ENCODE measurements at places on chromosomes 4 and X.
A peak's percentile ranks its signal among the peaks of the same experiment; 100 is the strongest.

DNA sequence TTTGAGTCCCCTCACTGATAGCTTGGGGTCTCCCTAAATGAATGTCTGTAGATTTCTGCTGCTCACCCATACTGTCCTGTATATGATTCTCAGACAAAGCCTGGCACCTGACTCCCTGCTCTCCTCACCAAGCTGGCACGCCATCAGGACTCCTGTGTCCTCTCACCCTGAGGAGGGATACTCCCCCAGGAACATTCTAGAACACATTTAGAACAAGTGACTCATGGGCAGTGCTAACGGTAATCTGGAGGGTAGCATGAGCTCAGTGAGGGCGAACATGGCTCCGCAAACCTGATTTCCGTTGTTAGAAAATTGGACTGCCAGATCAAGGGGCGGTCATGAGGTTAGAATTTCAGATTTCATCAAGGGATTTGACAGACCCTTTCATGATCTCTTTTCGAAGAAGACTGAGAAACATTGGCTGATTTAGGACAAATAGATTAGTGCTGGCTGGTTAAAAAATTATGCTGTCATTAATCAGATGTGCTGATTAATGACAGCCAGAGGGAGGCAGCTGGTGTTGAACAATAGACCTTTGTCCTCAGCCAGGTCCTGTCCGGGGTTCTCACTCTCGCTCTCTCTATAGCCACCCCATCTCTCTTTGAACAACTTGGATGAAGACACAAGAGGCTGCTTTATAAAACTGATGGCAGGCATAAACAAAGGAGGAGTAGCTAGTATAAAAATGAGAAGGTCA lies 244.3 kb downstream of the PTTG2 start:
- no peak for DNase-seq

DNA sequence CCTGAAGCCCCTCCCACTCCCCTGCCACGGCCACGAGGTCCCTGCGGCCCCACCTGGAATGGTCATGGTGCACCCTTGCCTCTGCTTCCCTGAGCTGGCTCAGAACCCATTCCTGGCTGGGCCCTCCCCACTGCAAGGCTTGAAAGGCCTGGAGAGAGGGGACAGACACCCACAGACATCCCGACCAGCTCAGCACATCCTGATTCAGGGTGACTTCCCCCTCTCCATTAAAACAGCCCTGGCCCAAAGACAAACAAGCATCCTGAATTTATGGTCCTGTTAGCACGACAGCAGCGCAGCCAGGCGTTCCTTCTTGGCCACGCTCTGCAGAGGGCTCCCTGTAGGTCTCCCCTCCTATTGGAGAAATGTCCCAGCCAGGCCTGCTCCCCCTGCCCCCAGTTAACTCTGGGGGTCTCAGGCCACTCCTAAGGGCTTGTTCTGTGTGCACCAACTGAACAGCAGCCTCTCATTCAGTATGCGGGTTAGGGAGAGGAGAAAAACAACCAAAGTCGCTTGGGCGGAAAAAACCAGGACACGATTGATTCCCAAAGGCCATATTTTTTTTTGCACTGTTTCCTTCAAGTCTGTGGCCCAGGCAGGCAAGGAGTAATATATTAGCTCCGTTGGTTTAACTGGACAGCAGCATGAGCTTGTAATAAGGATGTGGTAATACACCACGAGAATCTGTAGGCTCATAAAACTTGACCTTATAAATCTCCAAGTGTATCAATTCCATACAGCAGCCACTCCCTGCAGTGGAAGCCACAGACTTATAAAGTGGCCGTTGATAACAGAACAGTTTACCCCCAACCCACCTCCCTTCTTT lies 106.7 kb upstream of the MSX1 start:
- DNase-seq = no peak

DNA sequence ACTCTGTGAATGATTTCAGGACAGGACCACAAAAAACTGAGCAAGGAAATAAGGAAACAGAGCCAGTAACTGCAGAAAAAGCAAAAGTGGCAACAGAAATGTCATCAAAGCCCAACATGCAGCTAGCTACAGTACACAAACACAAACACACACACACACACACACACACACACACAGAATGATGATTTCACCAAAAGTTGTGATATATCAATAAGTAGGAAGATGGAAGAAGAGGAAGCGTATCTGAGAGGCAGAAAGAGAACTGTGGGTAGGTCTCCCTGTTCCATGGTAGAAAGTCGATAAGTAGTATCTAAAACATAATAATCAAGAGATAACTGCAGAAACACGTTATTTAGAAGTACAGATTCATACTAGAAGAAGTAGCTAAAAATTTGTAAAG lies 148.3 kb downstream of the MGST2 start:
- DNase-seq = no peak

- no peak for DNase-seq
Observed at GRCh38 chr4:125390727-125391126, 76.0 kb downstream of the FAT4 start.

GRCh38 chr4:11614426-11614825 lies 185.7 kb upstream of the HS3ST1 start:
- no peak for DNase-seq

DNA sequence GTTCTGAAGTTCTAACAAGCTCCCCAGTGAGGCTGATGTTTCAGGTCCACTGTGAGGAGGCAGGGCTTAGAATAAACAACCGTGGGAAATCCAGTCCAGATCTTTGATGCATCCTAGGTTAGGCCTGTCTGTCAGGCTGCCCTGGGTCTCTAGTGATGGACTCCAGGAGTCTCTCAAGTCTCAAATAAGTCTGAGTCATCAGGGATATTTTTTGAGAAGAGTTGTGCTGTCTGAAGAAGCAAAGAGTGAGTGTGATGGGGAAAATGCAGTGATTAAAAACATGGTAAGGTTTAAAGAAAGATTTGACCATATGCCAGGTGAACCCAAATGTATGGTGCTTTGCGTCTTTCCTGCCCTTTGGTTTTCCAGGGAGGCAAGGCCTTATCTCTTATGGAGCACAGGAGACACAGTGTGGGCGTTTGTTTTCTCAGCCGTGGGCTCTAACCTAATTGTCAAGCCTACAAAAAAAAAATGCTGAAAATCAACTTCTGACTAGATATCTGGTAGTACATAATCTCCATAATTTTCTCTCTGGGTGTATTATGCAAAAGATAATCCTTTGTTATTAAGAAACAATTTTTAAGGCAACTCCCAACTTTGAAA lies 100.7 kb downstream of the PTTG2 start:
- no peak for DNase-seq

GRCh38 chrX:10486373-10486772 lies 134.0 kb downstream of the MID1 start:
- peak; percentile 50 for DNase-seq

DNA sequence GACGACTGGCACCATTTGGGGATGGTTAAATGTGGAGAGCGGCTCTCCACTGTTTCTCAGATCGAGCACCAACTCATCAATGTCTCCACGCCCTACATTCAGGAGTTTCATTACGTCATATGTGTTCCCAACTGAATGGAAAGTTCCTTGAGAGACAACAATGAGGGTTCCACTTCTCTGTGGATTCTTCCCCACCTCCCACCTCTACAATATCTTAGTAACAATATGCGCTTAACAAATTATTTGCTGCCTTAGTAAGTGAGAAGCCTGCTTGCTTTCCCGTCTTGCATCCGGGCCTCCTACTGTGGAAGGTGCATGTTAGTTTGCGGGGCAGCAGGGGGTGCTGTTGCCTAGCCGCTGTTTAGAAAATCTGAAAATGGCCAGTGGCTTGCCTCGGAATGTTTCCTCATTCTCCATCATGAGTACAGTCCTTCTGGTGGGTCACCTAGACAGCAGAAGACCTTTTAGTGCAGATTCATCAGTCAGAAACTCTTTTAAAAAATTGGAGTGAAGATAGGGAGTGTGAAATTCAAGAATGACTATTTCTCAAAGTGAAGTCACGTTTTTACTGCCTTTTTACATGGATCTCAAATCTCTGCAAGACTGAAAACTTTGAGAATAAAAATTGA lies 55.7 kb downstream of the PHOX2B start:
- DNase-seq = no peak

DNA sequence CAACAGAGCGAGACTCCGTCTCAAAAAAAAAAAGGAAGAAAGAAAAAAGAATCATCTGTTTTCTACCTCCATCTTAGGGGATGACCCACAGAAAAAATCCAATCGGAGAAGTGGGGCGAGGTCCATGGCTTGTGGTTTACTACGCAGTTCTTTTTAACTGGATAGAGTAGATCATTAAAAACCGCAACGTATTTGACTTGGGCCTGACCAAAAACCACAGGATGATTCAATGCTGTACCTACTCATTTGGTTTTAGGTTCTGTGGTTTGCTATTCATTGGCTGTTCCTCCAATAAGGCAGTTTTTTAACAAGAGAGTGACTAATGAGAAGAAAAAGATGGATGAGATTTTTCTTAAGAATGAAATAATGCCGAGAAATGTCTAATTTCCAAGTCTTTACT lies 83.7 kb downstream of the FREM3 start:
- peak; percentile 36 for DNase-seq

- no peak for DNase-seq
Observed at GRCh38 chr4:30605616-30606190, 114.5 kb upstream of the PCDH7 start.

- no peak for DNase-seq
Observed at GRCh38 chr4:55214172-55214571, 88.8 kb upstream of the KDR start.

- no peak for DNase-seq
Observed at GRCh38 chr4:77854431-77855111, 8.1 kb upstream of the MRPL1 start.

- no peak for DNase-seq
Observed at GRCh38 chr4:83262682-83263081, 21.9 kb downstream of the COQ2 start.

GRCh38 chr4:141121101-141121500 lies 12.2 kb downstream of the RNF150 start:
- no peak for DNase-seq

DNA sequence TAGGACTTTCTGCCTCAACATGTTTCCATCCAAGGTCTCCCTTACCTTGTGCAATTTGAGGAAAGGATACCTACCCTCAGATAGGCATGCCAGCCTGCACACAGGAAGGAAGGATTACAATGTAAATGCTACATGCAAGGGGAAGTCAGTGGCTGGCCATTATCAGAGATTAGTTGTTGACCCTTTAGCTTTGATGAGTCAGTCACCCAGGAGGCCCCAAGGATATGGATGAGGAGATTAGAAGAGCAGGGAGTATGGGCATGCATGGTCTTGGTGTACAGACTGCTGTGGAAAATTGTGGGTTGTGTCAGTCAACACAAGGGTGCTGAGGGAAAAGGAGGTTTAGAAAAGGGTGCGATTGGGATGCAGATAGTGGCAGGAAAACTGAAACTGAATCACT lies 92.0 kb downstream of the GUCY2F start:
- no peak for DNase-seq

GRCh38 chrX:13078739-13079444 lies 34.5 kb upstream of the FAM9C start:
- DNase-seq = no peak

- DNase-seq = no peak
Observed at GRCh38 chr4:34269613-34270012, 1974.7 kb downstream of the ARAP2 start.

- no peak for DNase-seq
Observed at GRCh38 chrX:135572436-135572835, 52.0 kb downstream of the INTS6L start.

DNA sequence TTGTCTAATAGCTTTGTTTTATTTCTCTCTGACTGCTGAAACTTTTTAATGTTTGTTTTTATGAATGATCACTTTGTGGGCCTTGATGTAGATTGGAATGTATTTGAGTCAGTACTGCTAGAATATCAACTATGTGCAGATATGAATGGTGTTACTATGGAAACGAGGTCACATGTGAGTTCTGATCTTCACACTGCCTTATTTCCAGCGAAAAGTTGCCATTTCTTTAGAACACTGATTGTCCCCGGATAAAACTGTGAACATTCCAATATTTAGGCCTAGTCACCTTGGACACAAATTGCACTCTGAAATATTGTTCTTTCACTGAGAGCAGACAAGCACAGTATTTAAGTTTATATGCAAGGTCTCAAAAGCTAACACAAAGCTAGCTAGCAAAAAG lies 27.2 kb upstream of the MAGED1 start:
- DNase-seq = no peak

- no peak for DNase-seq
Observed at GRCh38 chr4:57689693-57690205, 579.6 kb upstream of the IGFBP7 start.

- no peak for DNase-seq
Observed at GRCh38 chrX:130413415-130413814, 11.6 kb downstream of the RBMX2 start.

DNA sequence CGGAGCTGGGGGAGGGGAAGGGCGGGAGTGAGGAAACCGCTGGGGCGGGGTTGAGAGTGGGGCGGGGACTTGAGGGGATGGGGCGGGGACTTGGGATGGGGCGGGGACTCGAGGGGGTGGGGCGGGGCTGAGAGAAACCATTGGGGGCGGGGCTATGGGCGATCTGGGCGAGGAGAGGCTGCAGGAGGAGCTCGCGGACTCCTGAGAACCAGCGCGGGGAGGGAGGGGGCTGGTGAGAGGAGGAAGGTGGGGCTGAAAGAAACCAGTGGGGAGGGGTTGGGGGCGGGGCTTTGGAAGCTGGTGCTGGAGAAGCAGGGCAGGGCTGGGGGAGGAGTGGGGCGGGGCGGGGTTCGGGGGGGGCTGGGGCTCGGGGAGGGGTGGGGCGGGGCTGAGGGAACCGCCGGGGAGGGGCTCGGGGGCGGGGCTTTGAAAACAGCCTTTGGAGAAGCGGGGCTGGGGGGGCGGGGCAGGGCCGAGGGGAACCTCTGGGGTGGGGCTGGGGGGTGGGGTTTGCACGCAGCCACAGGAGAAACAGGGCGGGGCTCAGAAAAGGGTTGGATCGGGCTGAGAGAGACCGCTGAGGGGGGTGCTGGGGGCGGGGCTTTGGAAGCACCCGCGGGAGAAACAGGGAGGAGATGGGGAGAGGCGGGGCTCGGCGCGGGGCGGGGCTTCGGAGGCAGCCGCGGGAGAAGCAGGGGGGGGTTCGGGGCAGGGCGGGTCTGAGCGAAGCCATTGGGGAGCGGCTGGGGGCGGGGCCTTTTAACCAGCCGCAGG lies 777 bp upstream of the EOLA2 start:
- DNase-seq = peak; percentile 38

- DNase-seq = no peak
Observed at GRCh38 chr4:107391630-107392028, 328.4 kb downstream of the PAPSS1 start.

DNA sequence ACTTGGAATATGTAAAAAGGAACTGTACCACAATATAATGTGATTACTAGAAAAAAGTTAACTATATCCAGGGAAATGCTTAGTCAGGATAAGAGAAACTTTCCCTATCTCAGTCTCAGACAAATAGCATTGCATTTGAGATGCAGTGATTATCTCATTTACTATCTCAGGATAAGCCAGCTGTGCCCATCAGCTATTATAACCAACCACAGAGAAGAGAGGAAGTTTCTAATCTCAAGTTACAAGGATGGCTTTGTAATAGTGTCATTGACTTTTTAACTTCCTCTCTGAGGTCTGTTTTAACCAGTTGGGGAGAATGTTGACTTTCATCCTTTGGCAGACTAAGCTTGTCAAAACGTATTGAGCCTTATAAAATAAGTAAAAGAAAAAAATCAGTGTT lies 56.5 kb downstream of the SNX25 start:
- peak; percentile 42 for DNase-seq

- DNase-seq = no peak
Observed at GRCh38 chr4:133596459-133596858, 447.4 kb downstream of the PCDH10 start.
